Activated T-helper 17 cell treated with anti-CD3 and anti-CD28 coated beads, Interleukin-2, amount 50 U/mL, for 72 hours (primary cell): ENCODE measurements at places on chromosomes 16 and 17. TPM values are rescaled to one million over a fixed set of nuclear protein-coding genes. Genes with fewer than 3 reads are reported as not detected.
A peak's percentile ranks its signal among the peaks of the same experiment; 100 is the strongest.

- no peak for ATAC-seq
Measured at GRCh38 chr16:74080311-74080710, 216.3 kb upstream of the PSMD7 start.

DNA sequence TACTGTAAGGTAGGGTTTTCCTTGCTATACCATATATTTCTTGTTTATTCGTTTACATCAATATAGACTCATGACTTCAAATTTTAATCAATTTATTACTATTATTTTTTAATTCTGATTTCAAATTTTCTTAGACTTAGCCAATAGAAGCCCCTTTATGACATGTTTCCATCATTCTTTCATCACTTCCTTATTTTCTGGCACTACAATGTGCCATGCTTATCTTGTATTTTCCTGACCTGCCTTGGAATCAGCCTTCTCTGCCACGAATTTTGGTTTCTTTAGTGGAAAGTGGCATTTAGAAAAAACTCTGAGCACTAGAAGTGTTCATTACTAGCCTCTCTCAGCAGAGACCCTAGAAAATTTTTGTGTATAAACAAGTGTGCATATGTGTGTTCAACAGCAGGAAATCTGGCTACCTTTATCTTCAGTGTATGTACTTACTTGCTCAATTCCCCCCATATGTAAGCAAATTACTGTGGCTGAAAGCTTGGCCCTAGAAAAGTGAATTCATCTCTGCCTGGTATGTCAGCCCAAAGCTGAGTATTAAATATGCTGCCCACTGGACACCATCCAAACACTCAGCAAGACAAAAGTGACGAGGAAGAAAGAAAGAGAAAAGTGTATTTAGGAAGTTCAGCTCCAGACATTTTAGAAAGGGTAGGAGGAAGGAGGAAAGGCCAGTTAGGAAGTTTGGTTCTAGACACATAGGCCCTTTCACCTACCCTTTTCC, 4.0 kb downstream of the STXBP4 start:
- no peak for ATAC-seq

DNA sequence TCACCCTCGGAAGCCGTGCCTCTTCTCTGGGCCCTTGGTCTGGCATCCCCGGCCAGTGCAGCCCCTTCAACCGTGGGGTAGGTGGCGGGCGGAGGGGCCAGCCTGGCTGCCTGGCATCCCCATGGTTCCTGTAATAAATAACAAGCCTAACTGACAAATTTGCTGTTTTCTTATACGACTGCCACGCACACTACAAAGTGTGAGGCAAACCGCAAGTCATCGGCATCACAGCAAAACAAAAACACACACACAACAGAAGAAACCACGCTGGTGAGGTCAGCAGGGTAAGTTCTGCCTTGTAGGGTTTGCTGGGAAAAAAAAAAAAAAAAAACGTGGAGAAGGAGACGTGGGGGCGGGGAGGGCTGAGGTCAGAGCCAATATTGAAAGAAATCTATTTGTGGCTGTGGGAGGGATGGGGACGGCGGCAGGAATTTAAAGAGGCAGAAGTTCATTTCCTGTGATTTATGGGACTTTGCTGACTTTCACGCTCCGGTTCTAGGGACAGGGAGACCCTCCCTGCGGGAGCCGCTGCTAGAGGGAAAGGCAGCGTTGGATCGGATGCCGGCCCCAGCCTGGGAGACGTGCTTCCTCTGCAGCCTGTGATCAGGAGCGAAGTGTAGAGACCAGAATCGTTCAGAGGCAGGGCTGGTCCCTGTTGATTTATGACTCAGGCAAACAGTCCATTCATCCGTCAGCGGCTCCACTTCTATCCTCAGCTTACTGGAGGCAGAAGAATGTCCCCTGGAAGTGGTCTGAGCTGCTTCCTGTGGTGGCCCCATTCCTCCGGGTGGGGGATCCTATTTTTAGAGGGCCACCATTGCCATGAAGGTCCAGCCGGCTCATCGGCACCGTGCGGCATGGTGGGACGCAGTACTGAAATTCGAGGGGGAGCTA, 162.8 kb downstream of the FOXL1 start:
- no peak for ATAC-seq

DNA sequence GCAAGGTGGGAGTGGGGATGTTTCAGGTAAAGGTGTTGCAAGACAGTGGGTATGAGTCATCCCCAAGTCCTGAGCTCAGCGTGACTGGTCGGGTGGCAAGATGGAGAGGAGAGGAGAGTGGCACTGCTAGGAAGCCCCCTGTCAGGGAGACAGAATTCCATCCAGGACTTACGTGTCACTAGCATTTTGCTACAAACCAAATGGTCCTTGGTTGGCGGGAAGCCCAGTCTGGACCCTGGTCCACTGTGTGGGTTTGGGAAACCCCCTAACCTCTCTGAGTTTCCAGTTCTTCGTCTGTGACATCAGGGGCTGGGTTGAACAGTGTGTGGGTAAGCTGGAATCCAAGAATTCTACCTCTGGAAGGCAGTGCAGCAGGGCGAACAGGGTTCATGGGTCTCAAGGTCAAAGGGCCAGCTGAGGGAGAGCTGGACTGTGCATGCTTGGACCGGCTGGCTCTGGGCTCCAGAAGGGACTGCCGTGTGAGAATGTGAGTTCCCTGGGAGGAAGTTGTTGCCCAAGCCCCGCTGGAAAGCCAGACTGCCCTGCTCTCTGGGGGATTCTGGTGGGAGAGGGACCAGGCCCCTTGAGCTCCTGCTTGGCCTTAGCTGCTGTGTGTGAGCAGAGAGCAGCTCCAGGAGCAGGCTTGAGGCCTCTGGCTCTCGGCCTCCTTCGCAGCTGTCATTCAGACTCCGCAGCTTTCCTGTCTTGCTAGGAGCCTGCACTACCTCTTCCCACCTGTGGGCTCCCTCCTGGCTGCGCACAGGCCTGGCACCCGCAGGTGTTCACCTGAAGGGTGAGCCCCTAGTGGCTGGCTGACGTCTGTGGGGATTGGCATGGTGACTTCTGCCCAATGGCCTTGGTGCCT, 84.6 kb downstream of the NT5M start:
- no peak for ATAC-seq

- ATAC-seq = peak; percentile 55
Measured at GRCh38 chr17:30211371-30211770, 24.1 kb downstream of the SLC6A4 start.

- no peak for ATAC-seq
Measured at GRCh38 chr16:53925526-53925925, 221.6 kb downstream of the FTO start.

GRCh38 chr17:71273441-71273840, 847.4 kb upstream of the SOX9 start:
- ATAC-seq = no peak

DNA sequence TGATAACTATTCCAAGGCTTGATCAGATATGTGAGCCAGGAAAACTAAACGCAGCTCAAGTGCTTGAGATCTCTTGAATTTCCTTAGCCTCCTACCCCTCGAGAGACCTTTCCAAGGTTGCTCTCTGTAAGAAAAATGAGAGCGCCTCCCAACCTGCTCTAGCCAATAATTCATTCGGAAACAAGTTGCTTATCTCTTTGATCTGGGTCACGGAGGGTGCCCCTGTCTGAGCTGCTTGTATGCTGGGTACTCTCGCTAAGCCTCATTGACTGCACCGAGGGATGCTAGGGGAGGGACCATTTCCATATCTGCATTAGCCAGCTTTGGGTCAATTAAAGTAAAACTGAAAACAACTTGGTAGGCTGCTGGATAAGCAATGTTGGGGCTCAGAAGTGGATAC, 70.1 kb upstream of the SHISA6 start:
- ATAC-seq = no peak

GRCh38 chr16:79988721-79989220, 388.2 kb upstream of the MAF start:
- no peak for ATAC-seq

DPEP3 gene
- 0.19 TPM for total RNA-seq

UBALD2 gene
- 187 TPM for total RNA-seq

ATP2A1 gene
- 3.1 TPM for total RNA-seq

CRYBA1 gene
- not detected for total RNA-seq

HLF gene
- 46.3 TPM for total RNA-seq
